COR-L47 (cell line): ENCODE measurements at places on chromosomes 3 and 15.

GRCh38 chr3:4866866-4867265 lies 112.4 kb upstream of the BHLHE40 start:
- DNase-seq = no peak

DNA sequence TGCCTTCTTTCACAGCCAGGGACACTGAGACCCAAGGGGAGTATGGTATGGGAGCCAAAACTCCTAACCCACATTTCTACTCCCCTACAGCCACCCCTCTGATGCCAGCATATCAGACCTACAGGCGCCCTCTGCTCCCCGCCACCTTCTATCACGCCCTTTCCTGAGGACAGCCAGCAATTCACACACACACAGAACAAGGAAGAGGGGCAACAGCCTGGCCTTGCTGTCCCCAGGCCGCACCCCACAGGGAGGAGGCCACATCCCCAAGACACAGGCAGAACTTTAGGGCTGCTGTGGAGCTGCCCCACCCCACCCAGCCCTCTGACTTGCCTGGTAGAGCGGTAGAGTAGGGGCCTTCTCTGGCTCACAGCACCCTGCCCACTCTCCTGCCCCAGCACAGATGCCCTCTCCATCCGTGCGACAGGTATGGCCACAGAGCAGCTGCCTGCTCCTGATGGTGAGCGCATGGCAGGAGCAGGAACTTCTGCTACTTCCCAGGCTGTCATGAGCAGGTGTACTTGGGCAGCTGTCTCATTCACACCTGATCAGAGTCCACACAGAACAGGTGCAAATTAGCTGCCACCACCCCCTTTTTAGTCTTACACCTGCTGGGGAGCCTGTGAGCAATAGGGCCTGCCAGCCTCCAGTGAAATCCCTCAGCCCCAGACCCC lies 33.4 kb downstream of the CCDC33 start:
- peak; percentile 62 for DNase-seq

DNA sequence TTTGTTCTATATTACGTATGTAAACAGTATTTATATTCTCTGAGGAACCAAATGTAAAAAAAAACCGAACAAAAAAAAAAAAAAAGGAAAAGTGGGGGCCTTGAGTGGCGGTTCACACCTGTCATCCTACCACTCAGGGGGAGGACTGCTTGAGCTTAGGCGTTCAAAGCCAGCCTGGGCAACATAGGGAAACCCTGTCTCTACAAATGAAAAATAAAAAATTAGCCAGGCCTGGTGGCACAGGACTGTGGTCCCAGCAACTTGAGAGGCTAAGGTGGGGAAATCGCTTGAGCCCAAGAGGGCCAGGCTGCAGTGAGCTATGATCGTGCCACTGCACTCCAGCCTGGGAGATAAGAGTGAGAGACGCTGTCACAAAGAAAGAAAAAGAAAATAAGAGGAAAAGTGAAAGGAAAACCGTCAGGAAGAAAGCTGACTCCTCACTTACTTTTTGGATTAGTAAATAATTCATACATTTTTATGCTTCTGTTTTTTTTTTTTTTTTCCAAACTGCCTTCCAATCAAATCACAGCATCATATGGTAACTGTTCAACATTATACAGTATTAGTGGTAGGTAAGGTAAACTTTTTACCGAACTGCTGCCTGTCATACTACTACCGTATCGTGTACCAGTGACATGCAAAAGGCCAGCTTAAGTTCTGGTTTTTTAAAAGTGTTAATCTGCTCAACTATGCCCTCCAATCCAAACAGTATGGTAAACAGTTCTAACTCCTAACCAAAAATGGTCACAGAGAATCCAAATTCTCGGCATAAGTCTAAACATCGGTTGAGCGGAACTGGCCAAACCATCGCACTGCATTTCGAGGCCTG lies 1.2 kb downstream of the PHC3 start:
- DNase-seq = no peak

- DNase-seq = no peak
Measured at GRCh38 chr15:66840615-66841390, 138.8 kb downstream of the SMAD6 start.

- no peak for DNase-seq
Measured at GRCh38 chr15:28185148-28185895, 86.2 kb upstream of the OCA2 start.

- no peak for DNase-seq
Measured at GRCh38 chr3:148641722-148642121, 56.0 kb upstream of the AGTR1 start.

GRCh38 chr3:44761101-44761423 lies 357 bp downstream of the KIAA1143 start:
- DNase-seq = no peak
